ENCODE measurements at places on chromosomes 16 and 17. TPM values are rescaled to one million over a fixed set of nuclear protein-coding genes. Genes with fewer than 3 reads are reported as not detected.
A peak's percentile ranks its signal among the peaks of the same experiment; 100 is the strongest.

DNA sequence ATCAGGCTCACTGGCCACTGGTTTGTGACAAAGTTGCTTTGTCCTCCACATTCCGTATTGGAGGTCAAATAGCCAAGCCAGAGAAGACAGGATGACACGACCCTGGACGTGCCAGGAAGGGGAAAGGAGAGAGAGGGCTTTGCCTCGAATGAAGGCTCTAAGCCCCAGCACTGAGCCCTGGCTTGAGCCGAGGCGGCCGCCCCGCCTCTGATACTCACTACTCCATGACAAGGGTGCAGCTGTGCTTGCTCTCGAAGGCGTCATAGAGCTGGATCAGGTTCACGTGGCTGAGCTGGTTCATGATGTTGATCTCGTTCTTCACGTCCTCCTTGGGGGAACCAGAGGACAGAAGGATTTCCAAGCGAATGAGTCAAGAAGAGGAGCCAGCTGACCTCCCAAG lies 19.3 kb downstream of the MYLK3 start:
- DNase-seq = no peak

DNA sequence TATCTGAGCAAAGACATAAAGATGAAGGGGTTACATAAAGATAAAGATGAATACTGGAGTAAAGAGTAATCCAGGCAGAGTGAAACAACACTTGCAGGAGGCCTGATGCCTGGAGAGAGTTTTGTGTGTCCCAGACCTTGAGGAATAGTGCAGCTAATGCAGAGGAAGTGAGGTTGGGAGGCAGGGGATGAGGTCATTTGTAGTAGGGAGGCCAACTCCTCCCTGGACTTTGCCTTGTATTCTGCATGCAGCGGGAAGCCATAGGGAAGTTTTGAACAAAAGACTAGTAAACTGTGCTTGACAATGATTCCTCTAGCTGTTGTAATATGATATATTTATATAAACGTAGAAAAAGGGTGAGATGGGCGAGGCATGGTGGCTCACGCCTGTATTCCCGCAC lies 356.6 kb downstream of the KCNJ2 start:
- DNase-seq = no peak

DNA sequence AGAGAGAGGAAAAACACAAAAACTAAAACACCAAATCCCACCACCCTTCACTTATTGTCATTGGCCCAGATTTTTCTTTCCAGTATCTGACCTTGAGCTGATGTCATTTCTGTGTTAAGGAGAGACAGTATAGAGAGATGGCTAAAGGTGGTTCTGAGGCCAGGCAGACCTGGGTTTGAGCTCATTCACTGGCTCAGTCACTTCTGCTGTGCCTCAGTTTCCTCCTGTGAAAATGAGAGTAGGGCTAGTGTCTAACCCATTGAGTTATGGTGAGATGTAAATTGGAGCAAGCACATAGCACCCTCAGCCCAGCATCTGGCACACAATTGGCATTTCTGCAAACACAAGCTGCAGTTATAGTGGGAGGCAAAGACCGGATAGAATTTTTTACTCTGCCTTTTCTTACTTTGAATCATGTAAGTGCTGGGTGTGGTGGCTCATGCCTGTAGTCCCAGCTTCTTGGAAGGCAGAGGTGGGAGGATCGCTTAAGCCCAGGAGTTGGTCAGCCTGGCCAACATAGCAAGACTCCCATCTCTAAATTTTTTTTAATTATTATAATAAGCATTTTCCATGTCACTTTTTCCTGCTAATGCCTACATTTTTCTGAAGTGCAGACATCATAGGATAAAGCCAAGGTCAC lies 6.4 kb upstream of the KIFC3 start:
- DNase-seq = no peak

DNA sequence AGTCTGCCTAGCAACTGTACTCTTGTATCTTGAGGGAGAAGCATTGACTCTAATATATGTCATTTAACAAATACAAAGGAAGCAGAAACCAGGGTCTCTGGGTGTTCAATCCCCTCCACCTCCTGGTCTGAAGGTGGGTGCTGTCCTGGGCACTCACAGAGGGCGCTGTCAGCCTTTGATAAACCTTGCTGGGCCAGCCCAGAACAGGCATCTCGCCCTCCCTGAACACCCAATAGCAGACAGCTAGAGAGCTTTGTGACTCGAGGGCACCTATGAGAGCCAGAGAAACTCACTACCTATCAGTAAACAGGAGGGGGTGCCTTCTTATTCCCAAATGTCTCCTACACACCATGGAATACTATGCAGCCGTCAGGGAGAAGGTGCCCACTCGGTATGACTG lies 6.4 kb upstream of the PIPOX start:
- no peak for DNase-seq

DNA sequence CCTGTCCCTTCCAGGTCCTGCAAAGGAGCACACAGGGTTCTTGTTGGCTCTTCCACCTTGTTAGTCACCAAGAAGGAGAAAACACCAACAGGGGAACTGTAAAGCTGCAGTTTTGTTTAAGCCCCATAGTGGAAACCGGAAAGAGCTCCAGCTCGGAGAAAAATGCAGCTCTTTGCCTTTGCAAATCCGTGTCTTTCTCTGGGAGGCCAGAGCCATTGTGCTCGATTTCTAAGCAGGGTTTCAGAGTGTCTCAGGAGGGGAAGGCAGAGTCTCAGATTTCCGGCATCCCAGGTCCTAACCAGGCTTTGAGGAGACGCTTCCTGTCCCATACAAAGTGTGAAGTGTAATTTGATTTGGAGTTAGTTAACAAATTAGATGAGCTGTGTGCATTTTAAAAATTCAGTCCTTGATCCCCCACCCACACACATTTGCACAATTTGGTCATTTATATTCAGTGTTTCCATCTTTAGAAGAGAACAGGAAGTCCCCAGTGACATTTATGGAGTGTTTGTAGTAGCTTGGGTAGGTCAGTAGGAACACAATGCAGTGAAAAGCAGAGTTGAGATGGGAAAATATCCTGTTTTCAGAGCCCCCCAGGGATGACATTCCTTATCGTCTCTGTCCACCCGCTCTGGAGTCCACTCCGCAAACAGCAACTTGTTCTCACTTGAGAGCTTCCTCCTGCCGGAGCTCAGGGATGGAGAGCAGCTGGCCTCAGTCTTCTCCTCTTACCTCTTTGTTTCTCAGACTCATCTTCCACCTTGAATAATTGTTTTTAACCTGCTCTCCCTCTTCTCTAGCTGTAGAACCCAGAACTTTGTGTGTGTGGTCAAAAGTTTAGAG lies 331.9 kb downstream of the SEC14L1 start:
- DNase-seq = peak; percentile 20

DNA sequence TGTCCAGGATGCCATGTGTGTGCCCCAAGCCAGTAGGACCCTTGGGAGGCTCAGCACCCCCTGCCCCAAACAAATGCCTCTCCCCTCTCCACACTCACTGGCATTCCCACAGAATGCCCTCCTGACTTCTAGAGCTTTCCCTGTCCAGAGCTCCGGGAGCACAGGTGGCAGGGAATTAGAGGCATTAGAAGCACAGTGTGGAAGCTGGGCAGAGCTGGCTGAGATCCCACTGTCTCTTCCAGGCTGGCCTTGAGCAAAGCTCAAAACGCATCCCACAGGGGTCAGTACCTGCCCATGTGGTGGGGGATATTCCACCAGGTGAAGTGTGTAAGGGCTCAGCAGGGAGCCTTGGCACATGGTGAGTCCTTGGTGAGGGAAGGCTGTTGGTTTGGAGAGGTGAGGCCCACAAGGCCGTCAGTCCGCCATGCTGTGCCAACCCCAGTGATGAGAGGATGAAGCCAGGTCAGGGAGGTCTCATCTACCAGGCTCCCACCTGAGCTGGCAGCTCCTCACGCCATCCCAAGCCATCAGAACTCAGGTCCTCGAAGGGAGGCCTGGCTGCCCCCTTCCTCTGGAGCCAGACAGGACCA lies 18.1 kb downstream of the ENDOV start:
- peak; percentile 6 for DNase-seq

DNA sequence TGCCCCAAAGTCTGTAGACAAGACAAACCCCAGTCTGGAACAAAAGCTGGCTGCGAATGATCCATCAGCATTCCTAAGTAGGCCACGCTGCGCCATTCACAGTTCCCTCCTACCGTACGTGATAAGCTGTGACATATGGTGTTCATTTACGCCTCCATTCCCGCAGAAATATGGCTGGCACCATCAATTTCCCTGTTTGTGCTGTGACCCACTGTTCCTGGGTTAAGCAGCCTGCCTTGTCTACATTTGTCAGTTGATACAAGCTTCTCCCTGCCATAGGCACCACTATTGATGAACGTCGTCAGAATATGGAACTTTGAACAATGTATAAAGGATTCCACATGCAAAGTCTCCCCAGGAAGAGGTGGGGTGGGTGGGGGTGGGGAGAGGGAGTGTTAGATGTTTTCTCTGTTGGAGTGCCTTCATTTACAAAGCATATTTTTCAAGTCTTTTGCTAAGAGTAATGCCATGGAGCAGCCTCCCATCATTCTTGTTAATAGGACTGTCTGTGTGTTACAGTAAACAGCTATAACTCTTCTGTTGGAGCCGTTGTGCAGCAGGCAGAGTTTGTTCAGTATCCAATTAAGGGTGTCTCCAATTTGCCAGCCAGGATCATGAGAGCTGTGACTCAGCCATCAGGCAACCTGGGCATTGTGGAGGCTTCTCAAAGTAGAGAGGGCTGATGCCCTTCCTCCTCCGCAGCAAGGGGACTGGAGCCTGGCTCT lies 294.6 kb downstream of the TMEM114 start:
- DNase-seq = no peak

DNA sequence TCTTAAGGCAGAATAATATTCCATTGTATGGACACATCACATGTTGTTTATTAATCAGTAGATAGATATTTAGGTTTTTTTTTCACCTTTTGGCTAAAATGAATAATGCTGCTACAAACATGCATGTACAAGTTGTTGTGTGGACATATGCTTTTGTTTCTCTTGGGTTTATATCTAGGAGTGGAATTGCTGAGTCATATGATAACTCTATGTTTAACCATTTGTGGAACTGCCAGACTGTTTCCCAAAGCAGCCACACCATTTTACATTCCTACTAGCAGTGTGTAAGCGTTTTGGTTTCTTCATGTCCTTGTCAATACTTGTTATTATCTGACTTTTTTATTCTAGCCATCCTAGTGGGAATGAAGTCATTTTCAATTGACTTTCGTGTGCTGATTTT lies 21.3 kb downstream of the CYLD start:
- no peak for DNase-seq

DNA sequence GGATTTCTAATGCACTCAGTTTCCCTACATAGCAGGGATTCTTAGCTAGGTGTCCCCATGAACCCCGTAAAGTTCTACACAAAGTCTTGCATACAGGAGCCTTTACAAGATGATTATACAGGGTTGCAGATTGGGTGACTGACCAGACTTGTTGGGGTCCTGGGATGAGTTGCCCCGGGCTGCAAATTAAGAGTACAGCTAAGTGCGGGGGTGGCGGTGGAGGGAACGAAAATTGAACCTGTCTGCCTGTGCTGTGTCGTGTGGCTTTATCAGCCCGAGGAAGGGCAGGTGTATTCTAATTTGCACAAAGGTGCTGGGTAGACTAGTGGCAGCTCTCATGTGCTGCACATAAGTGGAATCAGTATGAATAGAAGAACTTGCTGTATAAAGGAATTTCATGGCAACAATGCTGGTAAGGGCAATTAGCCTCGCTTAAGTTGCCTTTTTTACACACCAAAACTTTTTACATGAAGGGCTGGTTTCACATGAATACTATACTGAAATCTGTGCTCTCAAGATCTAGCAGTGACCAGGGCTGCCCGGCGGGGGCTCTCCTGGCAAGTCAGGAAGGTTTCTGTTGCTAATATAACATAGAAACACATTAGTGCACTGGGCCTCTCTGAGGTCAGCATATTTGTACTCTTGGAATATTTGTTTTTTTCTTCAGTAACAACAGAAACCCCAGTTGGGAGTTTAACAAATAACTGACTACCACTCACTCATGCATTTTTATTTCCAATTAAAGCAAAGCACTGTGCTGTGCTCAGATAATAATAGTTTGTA lies 50.7 kb downstream of the ADCY7 start:
- no peak for DNase-seq

DNA sequence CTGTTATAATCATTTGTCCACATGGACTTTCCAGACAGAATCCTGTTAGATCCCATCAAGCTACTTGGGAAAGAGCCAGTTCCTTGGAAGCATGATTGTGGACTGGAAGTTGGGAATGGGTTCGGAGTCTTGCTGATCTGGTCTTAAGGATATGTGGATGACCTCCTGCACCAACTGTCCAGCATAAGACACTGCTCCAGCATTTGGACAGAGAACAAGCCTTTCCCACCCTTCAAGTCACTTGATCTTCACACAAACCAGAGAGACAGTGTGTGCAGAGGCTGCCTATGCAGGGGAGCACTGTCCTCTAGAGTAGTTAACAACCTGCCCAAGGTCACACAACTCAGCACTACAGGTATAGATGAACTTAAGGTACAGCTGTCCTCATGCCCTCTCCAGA lies 5.8 kb upstream of the MT1B start:
- DNase-seq = no peak

- DNase-seq = no peak
Observed at GRCh38 chr16:2854700-2855309, 3.2 kb downstream of the PRSS22 start.

- peak; percentile 91 for DNase-seq
Observed at GRCh38 chr16:49664221-49665215, 191.4 kb downstream of the ZNF423 start.

GRCh38 chr17:57663326-57664070 lies 81.6 kb downstream of the CCDC182 start:
- no peak for DNase-seq

- no peak for DNase-seq
Observed at GRCh38 chr17:13756763-13757162, 155.0 kb upstream of the HS3ST3A1 start.

- DNase-seq = no peak
Observed at GRCh38 chr17:36675250-36675649, 73.9 kb downstream of the MRM1 start.

DNA sequence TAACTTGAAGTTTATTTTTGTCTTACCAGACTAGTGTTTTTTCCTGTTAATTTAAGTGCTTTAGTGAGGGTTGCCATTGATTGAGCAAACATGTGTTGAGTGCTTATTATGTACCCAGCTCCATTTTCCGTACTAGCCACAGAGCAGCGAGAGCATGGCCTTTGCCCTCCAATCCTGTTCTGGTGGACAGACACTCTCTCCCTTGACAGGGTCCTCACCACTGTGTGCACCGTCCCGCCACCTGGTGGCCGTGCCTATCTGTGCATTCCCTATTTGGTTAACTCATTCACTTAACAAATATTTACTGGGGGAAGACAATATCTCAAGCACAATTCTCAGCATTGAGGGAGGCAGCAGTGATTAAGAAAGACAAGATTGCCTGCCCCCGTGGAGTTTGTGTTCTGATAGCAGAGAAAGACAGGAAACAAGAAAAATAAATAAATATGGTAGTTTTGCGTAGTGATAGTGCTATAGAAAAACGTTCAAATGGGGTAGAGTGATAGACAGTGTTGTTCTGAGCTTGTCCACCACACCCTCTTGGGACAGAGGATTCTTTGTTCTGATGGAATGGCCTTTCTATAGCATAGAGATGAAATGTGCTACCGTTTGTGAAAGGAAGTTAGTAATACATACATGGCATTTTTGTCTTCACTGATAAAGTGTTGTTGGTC lies 13.0 kb downstream of the CDH13 start:
- peak; percentile 78 for DNase-seq

The CCL14 gene
- polyA plus RNA-seq = 114 TPM

The ADAD2 gene
- polyA plus RNA-seq = 2.9 TPM

The MYO15A gene
- 0.63 TPM for polyA plus RNA-seq

The ENDOV gene
- polyA plus RNA-seq = 7.8 TPM

The OR2C1 gene
- polyA plus RNA-seq = not detected

The KRT25 gene
- polyA plus RNA-seq = not detected

The CIAPIN1 gene
- polyA plus RNA-seq = 32.1 TPM

The CIITA gene
- polyA plus RNA-seq = 7.3 TPM

Measured in right cardiac atrium (tissue), 5 donors.